ENCODE measurements at places on chromosomes 1 and 21.

GRCh38 chr1:93813076-93813475, 65.9 kb downstream of the DNTTIP2 start:
- no peak for DNase-seq

DNA sequence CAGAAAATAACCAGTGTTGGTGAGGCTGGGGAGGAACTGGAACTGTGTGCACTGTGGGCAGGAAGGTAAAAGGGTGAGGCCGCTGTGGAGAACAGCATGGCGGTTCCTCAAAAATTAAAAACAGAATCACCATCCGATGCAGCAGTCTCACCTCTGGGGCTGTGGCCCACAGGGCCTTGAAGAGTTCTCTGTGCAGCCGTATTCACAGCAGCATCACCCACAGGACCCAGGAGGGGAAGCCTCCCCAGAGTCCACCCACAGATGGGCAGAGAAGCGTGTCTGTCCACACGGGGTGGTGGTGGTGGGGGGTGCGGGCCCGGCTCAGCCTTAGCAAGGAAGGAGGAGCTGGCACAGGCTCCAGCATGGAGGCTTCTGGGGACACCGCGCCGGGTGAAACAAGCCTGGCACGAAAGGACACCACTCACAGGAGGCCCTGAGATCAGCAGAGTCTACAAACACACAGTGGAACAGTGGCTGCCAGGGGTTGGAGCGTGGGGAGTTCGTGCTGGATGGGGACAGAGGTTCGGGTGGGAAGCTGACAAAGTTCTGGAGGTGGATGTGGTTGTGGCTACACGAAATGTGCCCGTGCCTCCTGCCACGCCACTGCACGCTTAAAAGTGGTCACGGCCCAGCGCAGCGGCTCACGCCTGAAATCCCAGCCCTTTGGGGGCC, 11.5 kb downstream of the MORN1 start:
- no peak for DNase-seq

DNA sequence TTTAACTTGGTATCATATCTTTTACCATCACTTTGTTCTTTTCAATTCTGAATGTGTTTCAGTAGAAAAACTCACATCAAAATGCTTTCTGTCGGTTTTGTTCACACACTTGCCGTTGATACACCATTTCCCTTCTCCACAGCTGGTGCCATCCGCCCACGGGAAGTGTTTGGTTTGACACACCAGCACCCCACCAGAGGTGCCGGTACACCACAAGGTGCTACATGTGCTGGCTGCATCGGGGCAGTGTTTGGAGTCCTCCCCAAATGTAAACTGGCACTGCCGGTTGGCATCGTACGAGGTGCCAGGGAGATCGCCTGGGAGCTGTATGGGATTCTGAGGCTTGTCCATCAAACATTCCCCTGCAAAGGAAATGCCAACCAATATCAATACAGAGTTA, 5.0 kb downstream of the ADAMTS1 start:
- no peak for DNase-seq

GRCh38 chr1:227886993-227887696, 60.6 kb downstream of the WNT9A start:
- DNase-seq = no peak

- no peak for DNase-seq
These were observed 169.1 kb downstream of the C1orf21 start for GRCh38 chr1:184555665-184556641.

- no peak for DNase-seq
These were observed 634.9 kb downstream of the LTN1 start for GRCh38 chr21:28357743-28358142.

GRCh38 chr1:174850726-174851125, 149.0 kb upstream of the CACYBP start:
- DNase-seq = no peak

- no peak for DNase-seq
These were observed 43.3 kb downstream of the KRTAP19-8 start for GRCh38 chr21:30994932-30995331.

DNA sequence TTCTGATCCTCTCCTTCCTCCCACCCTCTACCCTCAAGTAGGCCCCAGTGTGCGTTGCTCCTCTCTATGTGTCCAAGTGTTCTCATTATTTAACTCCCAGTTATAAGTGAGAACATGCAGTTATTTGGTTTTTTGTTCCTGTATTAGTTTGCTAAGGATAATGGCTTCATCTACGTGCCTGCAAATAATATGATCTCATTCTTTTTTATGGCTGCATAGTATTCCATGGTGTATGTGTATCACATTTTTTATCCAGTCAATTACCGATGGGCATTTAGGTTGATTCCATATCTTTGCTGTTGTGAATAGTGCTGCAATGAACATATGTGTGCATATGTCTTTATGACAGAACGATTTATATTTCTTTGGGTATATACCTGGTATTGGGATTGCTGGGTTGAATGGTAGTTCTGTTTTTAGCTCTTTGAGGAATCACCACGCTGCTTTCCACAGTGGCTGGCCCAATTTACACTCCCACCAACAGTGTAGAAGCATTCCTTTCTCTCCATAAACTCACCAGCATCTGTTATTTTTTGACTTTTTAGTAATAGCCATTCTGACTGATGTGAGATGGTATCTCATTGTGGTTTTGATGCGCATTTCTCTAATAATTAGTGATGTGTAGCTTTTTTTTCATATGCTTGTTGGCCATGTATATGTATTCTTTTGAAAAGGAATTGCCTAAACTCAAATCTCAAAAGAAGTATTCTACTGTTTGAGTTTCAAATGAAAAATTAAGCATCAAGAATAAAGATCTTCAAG, 116.9 kb downstream of the ETS2 start:
- DNase-seq = no peak

DNA sequence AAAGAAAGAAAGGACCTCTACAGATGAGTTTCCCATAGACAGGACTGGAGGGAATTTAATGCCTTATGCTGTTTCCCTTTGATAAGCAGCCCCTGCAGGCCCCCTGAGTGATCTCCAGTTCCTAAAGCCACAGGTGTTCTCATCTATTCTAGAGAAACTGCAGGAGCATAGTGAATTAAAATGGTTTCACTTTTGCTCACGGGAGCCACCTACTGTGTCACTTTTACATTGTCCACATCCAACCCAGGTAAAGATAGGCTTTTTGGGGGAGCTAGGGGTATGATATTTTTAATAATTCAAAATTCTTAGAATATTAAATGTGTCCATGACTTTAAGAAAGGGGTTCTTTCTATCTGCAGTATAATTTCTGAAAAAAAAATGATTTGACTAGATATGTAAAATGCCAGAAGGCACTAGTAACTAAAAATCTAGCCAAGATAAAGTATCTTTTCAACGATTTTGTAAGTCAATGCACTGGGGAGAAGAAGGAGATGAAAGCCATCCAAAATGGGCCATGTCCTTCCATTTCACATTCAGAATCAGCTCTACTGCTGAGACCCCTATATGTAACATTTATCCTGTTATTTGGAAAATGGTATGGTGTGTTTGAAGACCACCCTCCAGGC, 267.3 kb upstream of the DUSP10 start:
- no peak for DNase-seq

DNA sequence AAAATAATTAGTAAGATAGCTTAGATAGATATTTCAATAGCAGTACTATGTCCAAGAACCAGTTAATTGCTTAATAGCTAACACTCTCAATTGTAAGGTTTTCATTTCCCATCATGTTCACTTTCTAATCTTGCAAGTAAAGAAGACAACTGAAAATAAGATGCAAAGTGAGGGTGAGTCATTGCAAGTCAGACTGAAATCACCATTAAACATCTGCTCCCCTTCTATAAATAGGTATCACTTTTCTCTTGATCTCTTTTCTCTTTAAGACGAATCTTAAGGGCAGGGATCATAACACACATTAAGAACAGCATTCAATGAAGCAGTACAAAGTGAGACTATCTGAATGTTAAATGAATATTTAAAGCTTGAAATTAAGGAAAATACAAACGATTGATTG, 40.4 kb downstream of the UBR4 start:
- DNase-seq = no peak

DNA sequence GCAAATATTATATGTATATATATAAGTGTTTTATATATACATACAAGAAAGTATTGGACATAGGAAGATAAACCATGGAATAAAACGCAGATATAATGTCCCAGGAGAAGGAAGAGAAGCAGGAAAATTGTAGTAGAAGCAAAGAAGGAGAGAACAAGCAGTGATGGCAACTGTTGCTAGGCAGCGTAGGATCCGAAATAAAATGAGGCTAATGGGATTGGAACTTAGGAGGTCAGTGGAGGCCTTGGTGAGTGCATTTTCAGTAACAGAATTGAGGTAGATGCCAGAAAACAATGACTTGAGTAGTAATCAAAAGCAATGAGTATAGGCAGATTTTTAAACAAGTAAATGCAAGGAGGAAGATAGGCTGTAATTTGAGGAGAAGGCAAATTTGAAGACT, 265.8 kb downstream of the LRRC7 start:
- no peak for DNase-seq

- DNase-seq = no peak
These were observed 51.8 kb upstream of the SLC16A1 start for GRCh38 chr1:113007706-113008364.

GRCh38 chr1:93717640-93718039, 36.0 kb upstream of the BCAR3 start:
- no peak for DNase-seq

GRCh38 chr21:46211786-46212720, 16.5 kb downstream of the LSS start:
- DNase-seq = no peak
